ENCODE measurements at places on chromosomes 2 and 18.

DNA sequence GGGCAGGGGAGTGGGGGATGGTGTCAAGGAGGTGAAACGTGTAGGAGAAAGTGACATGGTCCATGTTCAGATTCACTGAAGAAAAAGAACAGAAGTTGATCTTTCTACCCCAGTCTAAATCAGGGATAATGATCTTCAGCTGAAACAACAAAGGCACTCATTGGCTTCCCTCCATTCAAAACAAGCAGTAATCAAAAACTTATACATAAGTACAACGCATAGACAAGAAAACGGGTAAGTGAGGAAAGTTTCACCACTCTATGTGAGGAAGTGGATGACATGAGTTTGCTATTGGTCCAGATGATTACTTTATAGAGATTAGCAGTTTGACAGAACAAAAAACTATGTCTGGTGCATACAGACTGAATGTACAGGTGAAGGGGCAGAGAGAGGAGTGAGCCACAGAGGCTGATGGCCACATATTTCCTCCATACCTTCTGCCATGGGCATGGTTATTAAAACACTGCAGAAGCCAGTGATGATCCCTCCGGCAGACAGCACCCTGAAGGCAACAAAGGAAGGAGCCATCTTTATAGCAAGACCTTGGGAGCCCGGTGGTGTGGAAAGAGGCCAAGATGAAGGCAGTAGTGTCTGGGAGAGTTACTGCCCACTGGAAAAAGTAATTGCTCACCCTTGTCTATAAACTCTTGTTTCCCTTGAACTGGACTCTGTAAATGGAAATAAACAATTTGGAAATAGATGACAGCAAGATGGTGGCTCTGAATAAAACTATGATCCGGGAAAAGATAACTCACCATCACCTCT is 57.7 kb downstream of the SLC25A12 start:
- DNase-seq: no peak

DNA sequence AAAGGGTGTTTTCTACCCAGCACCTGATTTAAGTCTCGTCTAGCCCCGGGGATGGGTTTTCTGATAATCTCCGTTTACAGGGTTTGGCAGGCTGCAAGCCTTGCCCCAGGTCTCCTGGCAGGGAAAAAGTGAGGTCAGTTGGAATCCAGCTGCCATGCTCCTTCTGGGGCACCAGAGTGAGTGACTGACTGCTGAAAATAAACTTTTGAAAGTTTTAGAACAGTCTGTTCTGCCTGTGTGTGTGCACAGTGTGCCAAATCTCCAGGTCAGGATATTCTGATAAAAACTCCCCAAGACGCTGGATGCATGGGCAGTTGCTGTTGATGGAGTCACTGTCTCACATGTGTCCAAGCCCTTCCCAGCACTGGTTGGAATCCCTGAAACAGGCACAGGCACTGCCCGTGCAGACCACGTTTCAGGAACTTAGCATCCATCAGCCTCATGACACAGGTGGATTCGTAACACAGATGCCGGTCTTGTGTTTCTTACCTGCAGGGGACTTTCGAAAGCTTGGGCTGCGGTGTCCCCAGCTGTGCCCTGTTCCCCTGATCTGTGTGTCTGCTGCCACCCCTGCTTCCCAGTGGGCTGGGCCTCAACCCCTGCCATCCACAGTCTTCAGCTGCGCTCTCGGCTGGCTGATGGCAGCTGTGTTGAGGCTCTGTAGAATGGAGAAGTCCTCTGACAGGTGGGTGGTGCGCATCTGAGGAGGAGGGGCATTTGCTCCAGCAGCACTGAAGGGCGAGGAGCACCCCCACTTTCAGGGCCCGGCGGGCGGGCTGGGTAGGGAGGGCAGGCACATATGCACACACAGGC is 65.0 kb downstream of the SH3RF3 start:
- DNase-seq: no peak

- DNase-seq: peak; percentile 52
These were observed 3.8 kb downstream of the SULT1C3 start for GRCh38 chr2:108243566-108243965.

- DNase-seq: no peak
These were observed 728 bp downstream of the AUP1 start for GRCh38 chr2:74528600-74529356.

DNA sequence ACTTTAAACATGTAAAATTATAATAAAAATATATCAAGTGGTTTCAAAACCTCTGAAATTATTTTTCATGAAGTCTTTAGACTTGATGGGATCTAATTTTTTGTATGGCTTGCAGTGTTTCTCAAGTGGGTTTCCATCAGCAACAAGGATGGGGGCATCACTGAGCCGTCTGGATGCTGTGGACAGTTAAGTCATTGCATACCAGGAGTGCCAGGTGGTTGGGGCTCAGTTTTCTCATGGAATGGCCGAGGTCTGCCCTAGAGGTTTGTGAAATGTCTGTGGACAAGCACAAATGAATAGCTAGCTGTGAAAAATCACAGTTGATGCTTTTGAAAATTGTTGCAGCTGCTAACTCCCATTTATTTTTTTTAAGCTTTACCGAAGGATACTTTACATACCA is 1.7 kb downstream of the PRELID3A start:
- DNase-seq: no peak

DNA sequence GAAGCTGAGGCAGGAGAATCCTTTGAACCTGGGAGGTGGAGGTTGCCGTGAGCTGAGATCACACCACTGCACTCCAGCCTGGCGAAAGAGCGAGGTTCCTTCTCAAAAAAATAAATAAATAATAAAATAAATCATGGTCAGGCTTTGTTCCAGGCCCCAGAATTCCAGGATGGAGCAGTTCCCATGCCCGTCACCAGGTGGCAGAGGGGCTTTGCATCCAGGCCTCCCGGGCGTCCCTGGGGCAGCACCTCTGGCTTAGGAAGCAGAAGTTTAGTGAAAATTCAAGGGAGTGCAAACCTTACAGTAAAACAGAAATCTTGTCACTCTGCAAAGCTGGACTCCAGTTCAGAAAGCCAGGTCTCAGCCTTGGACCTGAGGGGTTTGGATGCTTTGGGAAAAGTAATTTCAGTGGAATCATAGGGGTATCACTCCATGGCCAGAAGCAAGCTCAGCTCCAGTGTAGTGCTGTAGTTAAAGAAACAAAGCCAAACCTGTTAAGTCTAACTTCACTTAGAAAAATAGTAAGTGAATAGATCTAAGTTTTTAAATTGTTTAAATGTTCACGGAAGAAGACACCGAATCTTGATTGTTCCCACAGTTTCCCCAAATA is 512.7 kb downstream of the CMPK2 start:
- DNase-seq: peak; percentile 10

GRCh38 chr18:69109686-69110085 is 291.0 kb upstream of the DOK6 start:
- DNase-seq: no peak

DNA sequence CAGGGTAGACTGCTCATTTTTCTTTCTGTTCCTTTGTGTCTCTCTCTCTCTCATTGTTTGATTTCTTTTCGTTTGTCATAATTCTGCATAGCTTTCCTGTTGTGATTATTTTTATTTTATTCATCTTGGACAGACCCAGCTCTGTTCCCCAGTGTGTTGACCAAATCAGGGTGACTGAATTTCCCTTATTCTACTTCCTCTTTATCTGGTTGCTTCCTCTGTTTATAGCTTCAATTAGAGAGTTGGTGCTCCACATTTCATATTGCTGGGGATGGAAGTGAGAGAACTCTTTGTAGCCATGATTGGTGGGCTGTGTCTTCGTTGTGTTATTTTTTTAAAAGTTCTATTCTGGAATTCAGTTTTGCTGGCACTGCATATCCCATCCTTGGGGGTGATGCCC is 19.1 kb downstream of the PROKR1 start:
- no peak for DNase-seq

Data from LoVo (cell line).